Left forelimb (tissue), 1 donor: ENCODE measurements at places on chromosomes 5 and 9.

DNA sequence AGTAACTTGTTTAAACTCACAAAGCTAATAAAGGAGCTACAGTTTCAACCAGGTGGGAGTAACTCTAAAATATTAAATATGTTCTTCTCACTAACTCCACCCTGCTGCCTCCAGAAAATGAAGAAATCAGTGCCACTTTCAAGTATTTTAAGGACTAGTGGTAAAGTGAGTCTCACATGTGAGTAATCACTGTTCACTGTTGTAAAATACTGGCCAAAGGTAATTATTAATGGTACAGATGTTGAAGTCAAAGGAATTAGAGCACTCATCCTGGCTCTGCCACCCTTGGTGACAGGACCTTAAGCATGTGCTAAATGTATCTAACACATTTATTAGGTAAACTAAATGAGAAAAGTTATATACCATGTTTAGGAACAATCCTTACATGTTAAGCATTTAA, 430.7 kb downstream of the BRINP1 start:
- DNase-seq, result no peak

- no peak for DNase-seq
Measured at GRCh38 chr9:95491543-95492320, 25.0 kb downstream of the PTCH1 start.

GRCh38 chr9:470552-471194, 256.0 kb downstream of the DOCK8 start:
- no peak for DNase-seq

- no peak for DNase-seq
Measured at GRCh38 chr9:105633411-105633810, 28.8 kb upstream of the TAL2 start.

DNA sequence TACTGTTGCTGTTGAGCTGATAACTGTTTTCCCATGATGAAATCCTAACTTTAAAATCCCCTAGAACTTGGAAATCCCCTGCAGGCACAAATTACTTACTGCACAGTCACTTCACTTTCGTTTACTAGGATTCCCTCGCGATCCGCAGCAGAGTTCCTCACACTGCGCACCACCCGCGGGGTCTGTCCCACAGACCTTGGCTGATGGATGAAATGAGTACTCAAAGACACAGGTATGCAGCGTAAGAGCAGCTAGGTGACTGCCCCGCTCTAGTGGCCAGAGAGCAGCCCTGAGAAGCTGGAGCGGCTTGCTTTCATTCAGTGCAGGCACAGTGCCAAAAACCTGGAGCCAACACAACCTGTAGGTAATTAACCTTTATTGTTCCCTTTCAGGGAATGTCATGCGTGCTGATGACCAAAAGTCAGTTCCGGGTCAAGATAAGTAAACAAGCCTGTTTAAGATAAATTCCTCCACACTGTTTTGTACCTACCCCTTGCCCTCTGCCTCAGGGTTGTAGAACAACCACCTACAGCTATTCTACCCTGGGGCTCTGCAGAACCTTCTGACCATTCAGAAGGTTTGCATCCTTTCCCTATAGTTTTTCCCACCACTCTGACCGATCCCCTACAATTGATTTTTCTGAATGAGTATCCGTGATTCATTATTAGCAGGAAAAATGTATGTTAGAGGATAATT, 191.2 kb downstream of the CDH9 start:
- DNase-seq, result no peak

DNA sequence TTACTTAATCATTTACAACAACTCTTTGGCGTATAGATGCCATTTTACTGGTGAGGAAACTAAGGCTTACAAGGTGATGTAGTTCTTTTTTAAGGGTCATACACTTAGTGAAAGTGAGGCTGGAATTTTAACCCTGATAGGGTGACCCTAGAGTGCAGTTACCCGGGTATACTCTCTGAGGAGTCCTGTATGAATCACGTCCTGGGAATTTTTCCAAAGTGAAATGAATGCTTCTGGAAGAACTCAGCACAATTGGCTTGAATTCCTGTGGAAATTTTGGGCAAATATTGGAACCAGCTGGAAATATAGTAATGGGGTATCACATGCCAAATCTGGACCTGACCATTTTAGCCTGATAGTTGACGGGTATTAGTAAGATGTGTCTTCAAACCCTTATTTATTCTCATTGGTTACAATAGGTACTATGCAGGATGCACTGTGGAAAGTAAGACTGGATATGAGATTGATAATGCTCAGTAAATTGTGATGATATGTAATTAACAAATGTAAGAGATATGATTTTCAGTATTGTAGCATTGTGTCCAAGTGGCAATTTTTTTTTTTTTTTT, 14.8 kb downstream of the SUB1 start:
- no peak for DNase-seq

DNA sequence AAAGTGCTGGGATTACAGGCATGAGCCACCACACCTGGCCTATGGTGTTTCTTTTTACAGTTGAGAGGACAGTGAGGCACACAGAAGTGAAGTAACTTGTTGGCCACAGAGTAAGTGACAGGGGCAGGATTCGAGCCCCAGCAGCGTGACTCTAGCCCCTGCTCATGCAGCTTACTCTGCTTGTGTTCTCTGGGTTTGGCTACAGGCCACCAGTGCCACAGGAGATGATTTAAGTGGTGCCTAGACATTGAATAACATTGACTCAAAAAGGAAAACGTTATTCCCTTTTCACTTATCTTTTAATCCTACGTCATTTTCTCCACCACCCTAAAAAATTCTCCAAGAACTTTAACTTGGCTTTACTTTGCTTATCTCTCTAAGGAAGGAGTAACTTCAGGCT, 61.4 kb downstream of the SNX24 start:
- no peak for DNase-seq
